ENCODE measurements at places on chromosomes 4 and X.

GRCh38 chrX:9875801-9876200 lies 89.6 kb downstream of the SHROOM2 start:
- DNase-seq: no peak

GRCh38 chr4:7186031-7186430 lies 6.3 kb upstream of the SORCS2 start:
- DNase-seq: peak; percentile 30

GRCh38 chrX:17549107-17549651 lies 174.2 kb downstream of the NHS start:
- no peak for DNase-seq

GRCh38 chr4:72895408-72895807 lies 174.1 kb downstream of the COX18 start:
- DNase-seq: no peak

DNA sequence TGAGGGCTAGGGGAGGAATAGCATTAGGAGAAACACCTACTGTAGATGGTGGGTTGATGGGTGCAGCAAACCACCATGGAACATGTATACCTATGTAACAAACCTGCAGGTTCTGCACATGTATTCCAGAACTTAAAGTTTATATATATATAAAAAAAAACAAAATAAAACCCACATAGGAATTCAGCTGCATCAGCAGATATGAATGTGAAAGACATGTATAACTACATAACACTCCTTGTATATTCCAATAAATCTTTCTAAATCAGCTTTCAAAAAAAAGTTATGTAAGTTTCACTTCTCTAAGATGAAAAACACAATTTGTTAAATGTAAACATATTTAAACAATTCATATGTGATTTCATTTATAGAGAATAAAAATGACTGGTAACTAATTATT lies 6.0 kb downstream of the GC start:
- no peak for DNase-seq

- DNase-seq: no peak
Measured at GRCh38 chr4:174398728-174399127, 115.0 kb downstream of the CEP44 start.

DNA sequence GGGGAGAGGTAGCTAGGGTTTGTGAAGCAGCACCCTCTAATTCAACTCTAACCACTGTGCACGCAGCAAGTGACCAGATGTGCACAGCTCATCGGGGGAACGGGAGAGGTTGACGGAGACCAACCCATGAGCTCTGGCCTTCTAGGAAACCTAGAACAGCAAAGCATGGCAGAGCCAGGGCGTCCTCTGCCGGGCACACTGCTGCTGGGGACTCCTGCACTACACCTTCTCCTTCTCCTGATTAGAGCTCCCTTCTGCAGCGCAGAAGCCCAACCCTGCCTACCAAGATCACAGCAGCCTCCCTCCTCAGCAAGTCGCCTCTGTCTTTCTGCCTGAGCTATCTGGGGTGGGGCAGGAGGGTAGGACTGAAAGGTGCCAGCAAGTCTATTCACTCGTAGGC lies 252.3 kb upstream of the PSAPL1 start:
- no peak for DNase-seq

- no peak for DNase-seq
Measured at GRCh38 chr4:55617587-55618197, 18.4 kb downstream of the NMU start.

- no peak for DNase-seq
Measured at GRCh38 chr4:99945718-99946355, 581 bp downstream of the DNAJB14 start.

- DNase-seq: no peak
Measured at GRCh38 chr4:56757261-56757746, 64.2 kb downstream of the SPINK2 start.

GRCh38 chr4:13143222-13144070 lies 340.7 kb downstream of the RAB28 start:
- no peak for DNase-seq

DNA sequence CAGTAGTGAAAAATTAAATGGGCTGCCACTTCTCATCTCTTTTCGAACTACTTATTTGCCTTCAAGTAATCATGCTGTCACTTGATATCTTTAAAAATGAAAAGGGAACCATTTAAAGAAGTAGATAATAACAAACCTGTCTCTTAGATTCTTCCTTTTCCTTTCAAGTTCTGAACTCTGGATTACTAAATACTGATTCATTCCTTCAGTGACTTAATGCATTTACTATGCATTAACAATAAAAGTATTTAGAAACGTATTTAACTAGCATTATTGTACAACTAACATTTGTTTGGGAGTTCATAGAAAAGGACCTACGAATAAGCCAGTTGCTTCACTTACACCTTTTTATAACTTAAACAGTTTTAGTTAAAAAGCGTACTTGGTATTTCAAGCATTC lies 61.1 kb upstream of the RAB33B start:
- DNase-seq: no peak

GRCh38 chrX:70052895-70053615 lies 3.3 kb upstream of the AWAT2 start:
- no peak for DNase-seq

GRCh38 chr4:44446191-44446590 lies 2.4 kb downstream of the KCTD8 start:
- DNase-seq: no peak

DNA sequence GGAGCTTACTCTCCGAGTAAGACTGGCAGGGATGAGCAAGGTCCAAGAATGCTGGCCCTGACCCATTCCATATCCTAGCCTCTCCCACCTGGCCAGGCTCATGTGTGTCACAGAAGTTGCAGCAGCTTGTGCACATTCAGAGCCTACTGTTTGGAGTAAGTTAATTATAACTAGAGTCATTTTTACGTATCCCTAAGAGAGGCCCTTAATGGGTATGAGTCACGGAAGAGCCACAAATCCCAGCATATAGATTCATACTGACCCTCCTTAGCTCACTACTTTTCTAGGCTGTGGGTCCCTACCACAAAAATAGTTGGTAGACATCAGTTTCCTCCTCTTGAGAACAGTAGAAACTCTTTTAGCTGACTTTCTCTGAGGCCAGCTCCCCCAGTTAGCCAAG lies 118.3 kb upstream of the FRG1 start:
- no peak for DNase-seq

- no peak for DNase-seq
Measured at GRCh38 chr4:61068745-61069144, 131.4 kb upstream of the ADGRL3 start.

GRCh38 chrX:130086447-130087206 lies 23.7 kb downstream of the ELF4 start:
- no peak for DNase-seq

GRCh38 chr4:624705-625590 lies at the start of gene PDE6B:
Gene PDE6B, plus strand, starts transcription at chr4:625573. Its CDS starts 54 bp downstream, at chr4:625627.
- DNase-seq: no peak

GRCh38 chr4:24248674-24249630 lies 335.4 kb downstream of the DHX15 start:
- peak; percentile 53 for DNase-seq

- no peak for DNase-seq
Measured at GRCh38 chrX:13339607-13340006, 19.8 kb upstream of the ATXN3L start.

DNA sequence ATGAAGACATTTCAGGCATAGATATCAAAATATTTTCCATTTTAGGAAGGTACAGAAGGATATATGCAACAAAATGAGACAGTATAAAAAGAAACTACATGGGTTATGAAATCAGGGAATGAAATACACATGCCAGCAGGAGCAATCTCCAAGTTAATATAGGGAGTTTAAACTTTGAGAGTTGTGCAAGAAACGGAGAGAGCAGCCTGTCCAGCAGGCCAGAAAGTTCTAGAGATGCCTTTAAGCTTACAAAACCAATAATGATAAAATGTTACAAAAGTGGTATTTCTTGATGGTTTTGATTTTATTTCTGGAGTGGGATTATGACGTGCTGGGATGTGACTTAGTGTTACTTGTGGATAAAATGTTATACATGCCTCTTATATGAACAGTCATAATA lies 2047.9 kb downstream of the ARAP2 start:
- DNase-seq: no peak

GRCh38 chr4:151144329-151145072 lies 45.1 kb downstream of the RPS3A start:
- no peak for DNase-seq
